ENCODE measurements at places on chromosomes 4 and X.

DNA sequence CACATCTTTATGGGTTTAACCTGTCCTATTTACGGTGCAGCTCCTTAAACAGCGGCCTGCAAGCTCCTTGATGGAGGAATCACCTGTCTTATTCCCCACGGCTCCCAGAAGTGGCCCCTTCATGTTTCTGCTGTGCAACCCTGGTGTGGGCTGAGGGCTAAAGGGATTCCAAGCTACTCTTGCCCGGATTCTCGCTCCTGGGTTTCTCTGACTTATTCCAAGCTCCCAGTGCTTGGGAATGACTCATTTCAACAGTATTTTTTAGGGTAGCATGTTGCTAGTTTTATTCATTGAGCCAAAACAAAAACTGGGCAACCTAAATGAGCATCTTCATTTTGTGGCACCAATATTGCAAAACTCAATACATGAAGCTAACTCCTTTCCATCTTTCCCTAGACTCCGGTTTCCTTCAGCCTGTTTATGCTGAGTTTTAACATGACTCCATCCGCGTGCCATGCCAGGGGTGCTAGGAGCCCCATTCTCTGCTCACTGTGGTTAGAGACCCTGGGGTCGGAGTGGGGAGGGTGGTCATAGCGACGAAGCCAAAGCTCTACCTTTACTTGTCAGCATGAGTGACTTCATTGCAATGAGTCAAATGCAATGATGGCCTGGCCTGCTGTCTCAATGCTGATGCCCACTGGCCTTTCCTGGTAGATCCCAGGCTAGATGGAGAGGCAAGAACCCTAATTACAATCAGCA is 349.7 kb downstream of the NR3C2 start:
- DNase-seq: no peak

DNA sequence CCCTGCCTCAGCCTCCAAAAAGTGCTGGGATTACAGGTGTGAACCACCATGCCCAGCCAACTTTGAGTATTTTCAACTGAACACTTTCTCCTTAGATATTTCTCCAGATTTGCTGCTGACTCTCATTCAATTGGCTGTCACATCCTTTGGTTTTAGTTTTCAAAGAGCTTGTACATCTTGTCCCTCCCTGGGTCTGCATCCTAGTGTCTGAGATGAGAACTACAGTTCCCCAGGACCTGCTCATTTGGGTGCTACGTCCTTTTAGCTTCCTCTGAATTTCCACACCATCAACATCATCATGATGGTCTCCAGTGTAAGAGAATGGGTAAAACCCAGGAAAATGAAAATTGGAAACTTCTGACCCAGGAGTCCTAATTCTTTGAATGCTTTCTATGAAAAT is 312.9 kb downstream of the NLGN4X start:
- DNase-seq: no peak

DNA sequence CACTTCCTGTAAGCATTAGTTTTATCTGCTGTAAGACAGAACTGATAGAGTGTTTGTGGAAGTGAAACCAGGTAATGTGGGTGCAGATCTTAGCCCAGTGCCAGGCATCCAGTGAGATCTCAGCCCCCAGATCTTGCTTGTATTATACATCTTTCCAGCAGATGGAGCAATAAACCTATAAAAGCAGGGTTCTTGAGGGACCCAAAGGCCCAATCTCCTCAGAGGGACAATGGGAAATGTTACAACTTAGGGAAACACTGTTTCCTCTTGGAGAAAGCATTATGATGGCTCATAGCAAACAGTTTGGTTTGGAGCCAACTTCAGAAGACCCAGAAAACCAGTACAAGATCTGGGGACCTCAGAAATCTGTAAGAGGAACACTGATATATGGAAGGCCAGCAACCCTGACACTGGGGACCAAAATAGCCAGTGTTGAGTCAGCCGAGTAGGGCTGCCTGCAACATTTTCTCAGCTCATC is 206.3 kb downstream of the SLC7A11 start:
- DNase-seq: no peak

- DNase-seq: no peak
These were observed 107.3 kb downstream of the EFNB1 start for GRCh38 chrX:68936126-68936525.

GRCh38 chr4:147289181-147289580 is 191.7 kb upstream of the EDNRA start:
- no peak for DNase-seq

- no peak for DNase-seq
These were observed 453.6 kb upstream of the EPHA5 start for GRCh38 chr4:66123831-66124413.

- no peak for DNase-seq
These were observed 36.9 kb downstream of the AMMECR1 start for GRCh38 chrX:110280954-110281353.

GRCh38 chrX:18949291-18949943 is 34.5 kb downstream of the PHKA2 start:
- DNase-seq: no peak

GRCh38 chr4:87848622-87849351 is 16.0 kb downstream of the MEPE start:
- DNase-seq: peak; percentile 18

DNA sequence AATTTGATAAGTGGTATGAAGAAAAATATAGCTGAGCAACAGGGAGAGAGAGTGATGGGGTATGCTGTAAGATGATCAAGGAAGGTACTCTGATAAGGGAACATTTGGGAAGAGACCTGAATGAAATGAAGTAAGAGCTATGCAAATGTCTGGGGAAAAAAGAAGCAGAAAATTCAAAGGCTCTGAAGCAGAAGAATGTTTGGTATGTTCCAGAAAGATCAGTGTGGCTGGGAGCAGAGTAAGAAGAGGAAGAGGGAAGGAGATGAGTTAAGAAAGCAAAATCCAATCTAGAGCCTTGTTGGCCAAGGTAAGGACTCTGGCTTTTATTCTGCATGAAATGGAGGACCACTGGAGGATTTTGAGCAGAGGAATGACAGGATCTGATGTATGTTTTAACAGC is 90.0 kb downstream of the AWAT2 start:
- no peak for DNase-seq

DNA sequence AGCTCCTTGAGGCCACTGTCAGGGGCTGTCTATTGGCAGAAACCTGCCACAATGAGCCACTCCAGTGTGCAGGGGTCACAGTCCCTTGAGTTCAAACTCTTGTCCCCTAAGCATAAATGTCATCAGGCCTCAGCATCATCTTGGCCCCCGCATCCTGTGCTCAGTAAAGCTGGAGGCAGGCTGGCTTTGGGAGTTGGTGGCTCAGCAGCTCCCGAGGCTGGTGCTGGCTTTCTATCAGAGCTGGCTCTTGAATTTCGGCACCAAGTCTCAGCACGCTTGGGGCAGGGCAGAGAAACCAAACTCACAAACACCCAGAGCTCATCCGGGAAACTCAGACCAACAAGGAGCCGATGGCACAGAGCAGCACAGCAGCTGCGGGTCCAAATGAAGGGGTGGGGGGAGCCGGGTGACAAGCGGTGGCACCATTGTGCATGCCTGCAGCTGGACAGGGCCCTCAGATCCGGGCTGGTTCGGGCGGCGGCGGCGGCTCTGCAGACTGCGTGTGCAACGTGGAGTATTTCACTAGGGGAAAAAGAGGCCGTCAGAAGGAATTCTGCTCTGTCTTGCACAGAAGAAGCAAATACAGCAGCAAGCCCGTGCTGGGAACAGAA is 75.5 kb downstream of the MTMR1 start:
- no peak for DNase-seq

DNA sequence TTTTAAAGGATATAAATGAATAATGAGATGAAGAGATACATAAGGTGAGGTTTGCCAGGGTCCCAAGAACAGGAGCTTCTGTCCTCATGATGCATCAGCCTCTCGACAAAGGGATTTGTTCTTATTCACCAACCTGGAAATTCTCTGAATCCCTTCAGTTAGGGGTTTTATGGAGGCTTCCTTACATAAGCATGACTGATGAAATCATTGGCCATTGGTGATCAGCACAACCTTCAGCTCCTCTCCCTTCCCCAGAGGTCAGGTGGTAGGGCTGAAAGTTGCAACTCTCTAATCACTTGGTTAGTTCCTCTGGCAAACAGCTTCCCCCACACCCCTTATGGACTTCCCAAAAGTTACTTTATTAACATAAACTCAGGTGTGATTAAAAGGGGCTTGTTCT is 222.0 kb downstream of the SPRY1 start:
- DNase-seq: no peak

- DNase-seq: no peak
These were observed 14.3 kb downstream of the SMARCAD1 start for GRCh38 chr4:94221916-94222315.

DNA sequence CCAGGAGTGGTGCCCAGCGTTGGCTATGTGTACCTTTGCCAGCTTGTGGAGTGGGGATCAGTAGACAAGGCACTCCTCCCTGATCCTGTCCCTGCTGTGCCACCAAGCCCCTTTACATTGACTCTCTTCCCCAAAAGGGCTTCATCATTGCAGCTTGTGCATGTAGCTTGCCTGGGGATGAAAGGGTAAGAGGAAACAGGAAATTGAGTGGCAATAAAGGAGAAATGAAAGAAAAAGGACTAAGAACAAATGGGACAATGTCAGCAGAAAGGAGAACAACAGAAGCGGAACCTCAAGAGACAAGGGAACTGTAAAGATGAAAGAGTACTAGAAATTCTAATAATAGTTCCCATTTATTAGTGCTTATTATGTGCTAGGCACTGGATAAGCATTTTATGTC is 8.7 kb upstream of the IL13RA1 start:
- no peak for DNase-seq

DNA sequence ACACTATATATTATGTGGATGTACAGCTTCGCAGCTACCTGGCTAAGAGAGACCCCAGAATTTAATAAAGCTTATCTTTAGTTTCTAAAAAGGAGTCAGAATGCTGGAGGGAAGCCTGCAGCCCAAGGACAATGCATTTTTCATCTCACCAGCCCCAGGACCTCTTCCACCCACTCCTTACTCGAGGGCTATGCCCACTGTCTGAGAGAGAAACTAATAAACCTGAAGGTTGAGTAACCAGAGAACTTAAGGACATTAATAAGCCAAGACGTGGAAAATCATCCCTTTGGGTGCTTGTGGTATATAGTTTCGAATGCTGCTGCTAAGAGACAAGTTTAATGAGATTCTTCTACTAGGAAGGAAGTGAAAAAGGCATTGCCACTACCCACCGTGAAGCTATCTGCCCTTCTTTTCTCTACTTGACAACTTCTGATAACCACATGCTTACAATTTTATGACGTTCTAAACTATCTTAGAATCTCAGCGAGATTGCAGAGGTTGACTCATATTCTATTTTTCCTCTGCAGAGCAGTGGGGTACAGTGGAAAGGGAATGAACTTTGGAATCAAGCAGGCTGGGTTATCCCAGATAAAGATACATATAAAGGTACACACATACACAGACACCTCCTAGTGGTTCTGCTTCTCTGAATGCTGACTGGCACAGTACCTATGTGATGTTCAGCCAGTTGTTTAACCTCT is 3.3 kb downstream of the RELL1 start:
- no peak for DNase-seq

- DNase-seq: no peak
These were observed 13.0 kb upstream of the CXCL2 start for GRCh38 chr4:74111990-74112389.

All from gastrocnemius medialis (tissue), 4 donors.